ENCODE measurements at places on chromosomes 11 and 22.

GRCh38 chr11:73186886-73187285, 31.2 kb upstream of the P2RY2 start:
- DNase-seq: no peak

- DNase-seq: no peak
Measured at GRCh38 chr11:64021757-64022093, 14.0 kb upstream of the FLRT1 start.

- no peak for DNase-seq
Measured at GRCh38 chr11:94142308-94143281, 14.0 kb downstream of the PANX1 start.

GRCh38 chr11:68396516-68396915, 64.0 kb upstream of the PPP6R3 start:
- no peak for DNase-seq

DNA sequence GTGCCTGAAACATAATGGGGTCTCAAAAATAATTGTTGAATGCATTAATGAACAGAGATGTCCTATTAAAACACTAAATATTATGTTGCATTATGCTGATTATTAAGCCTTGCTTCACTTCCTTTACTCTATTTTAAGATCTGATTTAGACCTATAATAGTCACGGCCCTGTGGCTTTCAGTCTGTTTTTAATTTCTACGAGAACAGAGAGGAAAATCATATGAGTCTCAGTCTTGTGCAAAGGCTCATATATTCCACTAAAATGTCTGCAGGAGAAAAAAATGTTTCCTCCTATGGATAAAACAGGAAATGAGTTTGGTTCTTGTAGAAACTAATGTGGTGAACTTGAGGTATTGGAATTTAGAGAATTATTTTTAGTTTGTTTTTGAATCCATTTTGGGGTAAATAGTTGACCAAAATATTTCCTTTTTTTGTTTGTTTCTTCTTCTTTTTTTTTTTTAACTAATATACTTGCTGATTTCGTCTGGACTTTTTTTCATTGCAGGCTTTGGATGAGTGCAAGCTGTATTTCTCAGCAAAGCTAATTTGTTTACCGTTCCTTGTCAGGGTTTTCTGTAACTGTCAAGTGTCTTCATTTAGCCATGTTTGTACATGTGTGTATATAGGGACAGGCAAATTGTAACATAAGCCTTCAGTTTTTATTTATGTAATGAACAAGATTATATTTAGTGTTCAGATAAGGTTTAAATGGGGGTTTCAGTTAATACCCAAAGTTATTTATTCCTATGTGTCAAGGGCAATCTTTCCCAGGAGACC, 139.1 kb upstream of the DDI1 start:
- DNase-seq: no peak

GRCh38 chr22:32644252-32645100, 157.0 kb upstream of the TIMP3 start:
- DNase-seq: peak; percentile 65

- DNase-seq: no peak
Measured at GRCh38 chr11:82458761-82459160, 274.9 kb downstream of the FAM181B start.

DNA sequence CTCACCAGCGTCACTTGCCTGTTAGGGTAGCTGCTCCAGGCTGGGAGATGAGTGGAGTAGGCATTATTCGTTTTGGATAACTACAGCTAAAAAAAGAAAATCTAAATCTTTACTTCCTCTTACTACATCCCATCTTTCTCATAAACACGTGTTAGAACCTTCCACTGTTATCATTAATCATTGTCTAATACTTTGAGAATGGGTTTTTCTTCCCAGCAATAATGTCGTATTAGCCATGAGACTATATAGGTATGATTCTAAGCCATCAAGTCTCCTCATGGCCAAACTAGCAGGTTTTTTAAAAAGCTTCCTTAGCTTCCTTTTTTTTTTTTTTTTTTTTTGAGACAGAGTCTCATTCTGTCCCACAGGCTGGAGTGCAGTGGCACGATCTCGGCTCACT, 3.9 kb upstream of the TEF start:
- no peak for DNase-seq

- no peak for DNase-seq
Measured at GRCh38 chr11:19253153-19253745, 12.5 kb upstream of the E2F8 start.

DNA sequence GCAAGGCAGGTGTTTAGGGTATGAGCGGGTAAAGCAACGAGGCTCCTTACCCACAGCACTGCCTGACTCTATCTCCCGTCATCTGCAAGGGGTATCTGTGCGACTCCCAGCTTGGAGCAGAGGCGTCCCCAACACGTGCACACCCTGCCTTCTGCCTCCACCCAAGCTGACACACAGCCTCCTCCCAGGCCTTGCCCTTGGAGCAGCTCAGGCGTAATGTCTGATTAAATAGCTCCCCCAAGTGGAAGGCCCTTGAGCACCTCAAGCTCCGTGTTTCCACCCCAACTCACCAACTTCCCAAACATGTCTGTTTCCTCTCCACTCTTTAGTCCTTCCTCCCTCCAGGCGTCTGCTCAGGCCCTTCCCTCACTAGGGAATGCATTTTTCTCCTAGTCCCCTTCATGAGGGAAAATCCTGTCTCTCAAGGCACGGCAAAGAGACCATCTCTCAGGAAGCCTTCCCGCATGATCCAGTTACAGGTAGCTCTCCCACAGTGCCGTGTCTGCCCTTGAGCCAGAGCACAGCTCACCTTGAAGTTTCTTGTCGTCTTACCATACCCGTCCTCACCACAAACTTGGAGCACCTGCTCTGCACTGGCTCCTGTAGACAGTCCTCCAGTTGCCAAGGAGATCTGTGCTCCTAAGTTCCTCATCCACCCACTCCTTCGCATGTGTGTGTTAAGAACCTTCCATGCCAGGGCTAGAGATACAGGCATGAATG, 15.8 kb downstream of the CYB5R2 start:
- peak; percentile 67 for DNase-seq

DNA sequence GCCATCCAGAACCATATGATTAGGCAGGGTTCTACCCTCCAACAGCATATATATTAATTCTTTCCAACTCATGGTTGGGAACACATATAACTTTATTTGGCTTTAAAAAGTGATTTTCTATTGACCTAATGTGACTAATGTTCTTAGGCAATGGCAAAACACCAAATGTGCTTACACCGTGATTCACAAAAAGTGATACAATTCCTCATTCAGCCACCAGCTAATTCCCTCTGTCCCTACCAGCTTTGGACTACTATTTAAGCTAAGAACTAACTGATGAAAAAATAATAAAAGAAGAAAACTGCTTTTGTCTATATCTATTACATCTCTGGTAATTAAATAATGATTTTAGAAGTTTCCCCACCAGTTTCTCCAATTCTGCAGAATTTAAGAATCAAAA, 4.7 kb downstream of the CTSC start:
- DNase-seq: no peak

DNA sequence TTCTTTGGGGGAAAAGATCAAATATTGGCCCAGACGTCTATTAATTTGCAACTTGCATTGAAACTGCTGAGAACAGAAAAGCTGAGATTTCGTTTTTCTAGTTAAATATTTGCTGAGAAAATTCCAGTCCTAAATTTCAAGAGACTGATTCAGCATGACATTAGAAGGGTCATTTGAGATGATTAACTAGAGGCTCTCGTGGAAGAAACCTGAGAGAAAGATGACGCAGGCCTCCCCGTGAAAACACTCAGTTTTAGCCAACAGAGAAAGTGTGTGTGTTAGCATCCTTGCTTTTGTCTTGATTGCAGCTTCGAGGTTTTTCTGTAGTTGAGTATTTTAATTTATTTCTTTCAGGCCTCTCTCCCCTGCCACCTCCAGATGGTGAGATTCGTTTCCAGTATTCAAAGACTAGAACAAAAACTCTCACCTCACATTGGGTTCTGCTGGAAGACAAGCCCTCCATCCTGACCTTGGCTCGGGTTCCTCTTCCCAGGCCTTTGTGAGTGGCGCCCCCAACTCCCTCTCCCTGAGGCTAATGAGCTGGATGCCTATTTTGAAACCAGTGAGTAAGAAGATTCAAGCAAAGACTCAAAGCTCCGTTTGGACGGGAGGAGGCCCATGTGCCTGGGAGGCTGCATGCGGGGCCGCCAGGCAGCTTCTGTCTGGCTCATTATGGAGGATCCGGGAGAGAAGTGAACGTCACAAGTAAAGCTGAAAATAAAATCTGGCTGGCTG, 52.4 kb downstream of the CELSR1 start:
- DNase-seq: peak; percentile 40

DNA sequence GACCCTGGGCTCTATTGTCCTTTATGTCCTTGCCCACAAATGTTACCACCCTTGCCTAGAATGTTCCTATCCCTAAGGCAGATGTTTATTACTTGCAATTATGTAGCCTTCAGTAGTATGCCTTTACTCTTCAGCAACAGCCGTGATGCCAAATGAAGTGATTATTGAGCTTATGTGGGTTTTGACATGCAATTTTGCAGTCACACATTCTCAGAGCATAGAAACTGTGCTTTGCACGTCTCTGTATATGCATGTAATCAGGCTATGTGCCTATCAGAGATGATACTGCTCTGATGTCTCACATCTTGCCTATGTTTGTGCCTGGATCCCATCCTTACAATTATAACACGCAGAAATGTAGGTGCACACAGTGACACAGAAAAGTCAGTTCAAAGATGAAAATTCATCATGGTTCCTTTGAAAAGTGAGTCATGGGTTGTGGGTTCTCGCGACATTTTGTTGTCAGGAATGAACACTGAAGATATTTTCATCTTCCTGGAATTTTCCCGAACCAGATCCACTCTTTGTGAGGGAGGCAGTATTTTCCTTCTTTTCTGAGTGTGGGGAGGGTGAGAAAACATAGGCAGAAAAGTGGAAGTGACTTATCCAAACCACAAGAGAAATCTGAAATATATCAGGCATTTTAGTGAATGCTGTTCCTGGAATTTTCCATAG, 81.1 kb downstream of the BMAL1 start:
- DNase-seq: peak; percentile 56

DNA sequence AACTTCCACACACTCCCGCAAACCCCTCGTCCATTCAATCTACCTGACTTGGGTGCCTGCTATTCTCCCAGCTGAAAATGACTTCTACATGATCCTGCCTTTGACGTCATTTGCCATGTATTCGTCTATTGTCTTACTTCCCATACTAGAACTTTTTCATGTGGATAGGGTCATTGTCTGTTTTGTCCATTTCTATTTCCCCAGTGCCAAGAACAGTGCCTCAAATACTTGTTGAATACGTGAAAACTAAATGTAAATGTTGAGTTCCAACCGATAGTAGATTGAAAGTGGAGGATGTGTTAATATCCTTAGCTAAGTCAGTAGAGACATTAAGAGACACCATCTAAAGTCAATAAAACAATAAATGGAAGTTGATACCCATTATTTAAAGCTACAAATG, 935 bp downstream of the TRIM68 start:
- DNase-seq: peak; percentile 13

DNA sequence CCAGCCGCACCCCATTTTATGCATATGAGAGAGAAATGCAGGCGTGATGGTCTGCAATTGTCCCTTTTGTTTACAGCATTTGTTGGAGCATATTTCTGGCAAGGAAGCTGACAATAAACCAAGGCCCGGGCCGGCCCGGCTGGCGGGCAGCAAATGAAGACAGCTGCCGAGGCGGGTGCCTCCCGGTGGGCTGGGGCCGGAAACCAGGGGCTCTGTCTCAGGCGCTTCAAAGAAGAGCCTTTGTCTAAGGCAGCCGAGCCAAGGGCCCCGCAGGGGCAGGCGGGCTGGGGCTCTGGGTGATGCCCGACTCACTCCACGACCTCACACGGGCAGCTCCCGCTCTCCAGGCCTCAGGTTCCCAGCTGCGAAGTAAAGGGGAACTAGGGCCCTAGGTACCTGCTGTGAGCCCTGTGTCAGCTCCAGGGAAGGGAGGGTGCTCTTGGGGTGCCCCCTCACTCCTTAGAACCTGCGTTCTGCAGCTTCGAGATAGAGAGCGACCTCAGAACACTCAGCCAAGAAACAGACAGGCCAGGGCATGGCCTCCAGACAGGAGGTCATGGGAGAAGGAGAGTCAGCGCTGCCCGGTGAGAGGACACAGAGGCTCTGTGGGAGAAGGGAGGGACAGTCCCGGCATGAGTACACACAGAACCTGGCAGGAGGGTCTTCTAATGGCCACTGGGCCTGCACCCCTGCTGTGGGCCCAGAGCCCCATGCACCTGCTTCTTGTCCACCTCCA, 2.4 kb downstream of the LINC01488 start:
- no peak for DNase-seq

DNA sequence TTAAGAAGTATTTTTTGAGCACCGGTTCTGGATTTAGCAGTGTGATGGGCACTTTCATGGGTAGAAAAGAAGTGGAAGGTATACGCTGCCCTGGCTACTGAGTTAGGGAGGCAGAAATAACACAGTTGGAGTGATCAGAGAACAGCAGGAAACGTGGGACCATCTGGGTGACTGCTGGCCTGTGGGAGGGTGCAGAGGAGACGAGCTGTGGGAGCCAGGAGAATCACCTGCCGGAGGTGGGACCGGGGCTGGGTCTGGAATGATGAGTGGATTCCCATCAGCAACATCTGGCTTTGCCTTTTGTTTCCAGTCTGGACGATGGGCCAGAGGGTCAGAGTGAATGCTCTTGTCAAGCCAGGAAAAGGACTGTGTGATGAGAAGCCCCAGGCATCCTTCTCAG, 66.5 kb downstream of the BARX2 start:
- no peak for DNase-seq

DNA sequence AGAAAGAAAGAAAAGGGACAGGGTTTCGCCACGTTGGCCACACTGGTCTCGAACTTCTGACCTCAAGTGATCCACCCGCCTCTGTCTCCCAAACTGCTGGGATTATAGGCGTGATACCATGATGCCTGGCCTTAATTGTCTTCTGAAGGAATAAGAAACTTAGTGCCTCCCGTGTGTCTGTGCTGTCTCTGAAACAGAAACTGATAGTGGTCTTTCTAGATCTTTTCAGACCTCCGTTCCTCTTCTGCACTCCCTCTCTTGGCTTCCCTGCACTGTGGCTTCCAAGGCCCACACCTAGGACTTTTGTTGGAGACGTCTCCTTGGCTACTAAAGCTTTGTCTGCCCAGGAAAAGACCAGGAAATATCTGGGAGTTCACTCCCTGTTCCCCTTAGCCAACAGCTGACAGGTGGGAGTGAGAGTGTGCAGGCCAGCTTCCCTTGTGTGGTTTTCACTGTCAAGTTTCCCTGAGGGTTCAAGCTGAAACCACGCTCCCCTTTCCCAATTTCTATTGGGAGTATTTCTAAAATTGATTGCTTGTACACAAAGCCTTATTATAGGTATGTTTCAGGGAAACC, 10.1 kb upstream of the HTR3B start:
- DNase-seq: no peak

DNA sequence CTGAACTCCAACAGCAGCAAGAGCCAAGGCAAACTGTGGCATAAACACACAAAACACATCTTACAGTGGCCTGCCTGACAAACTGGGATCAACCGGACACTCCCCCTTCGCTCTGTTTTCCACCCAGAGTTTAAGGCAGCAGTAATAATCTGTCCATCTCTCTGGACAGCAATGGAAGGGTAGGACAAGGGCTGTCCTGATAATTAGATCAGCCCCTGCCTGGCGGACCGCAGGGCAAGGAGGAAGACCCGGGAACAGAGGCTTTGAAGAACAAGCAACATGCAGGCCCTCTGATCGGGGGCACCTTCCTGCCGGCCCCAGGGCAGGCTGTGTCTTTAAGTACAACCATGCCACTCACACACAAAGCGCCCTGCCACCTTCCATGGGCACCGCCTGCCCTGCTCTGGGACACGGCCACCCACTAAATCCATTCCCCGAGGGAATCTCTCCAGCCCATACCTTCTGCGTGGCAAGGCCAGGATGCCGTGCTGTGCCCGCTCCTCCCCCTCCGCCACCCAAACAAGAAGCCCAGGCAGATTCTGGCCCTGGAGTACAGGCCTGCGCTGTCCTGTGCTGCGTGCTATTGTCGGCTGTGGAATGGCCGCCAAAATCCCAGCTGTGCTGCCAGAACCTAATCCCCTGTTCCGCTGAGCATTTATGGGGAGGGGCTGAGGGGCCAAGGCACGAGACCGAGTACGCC, 38.8 kb downstream of the NUMA1 start:
- DNase-seq: peak; percentile 68
